Thoracic aorta (tissue), 2 donors: ENCODE measurements at places on chromosomes 2 and 18.

GRCh38 chr2:227834916-227835650, 21.4 kb downstream of the CCL20 start:
- DNase-seq, result no peak

DNA sequence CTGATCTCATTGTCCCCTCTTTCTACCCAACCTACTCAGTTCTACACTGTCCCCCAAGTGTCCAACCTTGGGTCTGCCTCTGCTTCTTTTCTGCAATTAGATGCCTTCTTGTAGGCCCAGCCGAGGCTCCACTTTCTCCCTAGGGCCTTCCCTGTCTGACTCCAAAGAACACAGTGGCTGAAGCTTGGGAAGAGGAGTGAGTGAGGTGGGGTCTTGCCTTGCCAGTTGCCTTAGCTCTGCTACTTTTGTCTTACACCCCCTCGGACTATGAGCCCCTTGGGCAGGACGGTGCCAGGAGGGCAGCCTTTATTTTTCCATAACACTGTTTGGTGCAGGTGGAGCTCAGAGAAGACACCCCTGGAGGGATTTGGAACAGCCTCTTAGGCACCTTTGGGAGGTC, 345.1 kb downstream of the CYP26B1 start:
- DNase-seq, result no peak

DNA sequence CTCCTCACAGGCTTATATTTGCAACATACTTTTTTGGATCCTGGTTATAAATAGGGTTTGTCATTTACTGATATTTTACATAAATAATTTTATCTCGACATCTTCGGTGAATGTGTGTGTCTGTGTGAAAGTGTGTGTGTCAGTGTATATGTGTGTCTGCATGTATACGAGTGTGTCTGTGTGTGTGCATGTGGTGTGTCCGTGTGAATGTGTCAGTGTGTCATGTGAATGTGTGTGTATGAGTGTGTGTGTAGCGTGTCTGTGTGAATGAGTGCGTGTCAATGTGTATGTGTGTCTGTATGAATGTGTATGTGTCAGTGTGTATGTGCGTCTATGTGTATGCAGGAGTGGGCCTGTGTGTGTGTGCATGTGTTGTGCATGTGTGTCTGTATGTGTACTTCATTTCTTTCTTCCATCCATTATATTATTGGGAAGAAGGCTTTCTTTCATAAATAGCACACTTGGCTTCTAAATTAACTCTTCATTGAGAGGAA, 161.6 kb downstream of the ST6GAL2 start:
- no peak for DNase-seq

DNA sequence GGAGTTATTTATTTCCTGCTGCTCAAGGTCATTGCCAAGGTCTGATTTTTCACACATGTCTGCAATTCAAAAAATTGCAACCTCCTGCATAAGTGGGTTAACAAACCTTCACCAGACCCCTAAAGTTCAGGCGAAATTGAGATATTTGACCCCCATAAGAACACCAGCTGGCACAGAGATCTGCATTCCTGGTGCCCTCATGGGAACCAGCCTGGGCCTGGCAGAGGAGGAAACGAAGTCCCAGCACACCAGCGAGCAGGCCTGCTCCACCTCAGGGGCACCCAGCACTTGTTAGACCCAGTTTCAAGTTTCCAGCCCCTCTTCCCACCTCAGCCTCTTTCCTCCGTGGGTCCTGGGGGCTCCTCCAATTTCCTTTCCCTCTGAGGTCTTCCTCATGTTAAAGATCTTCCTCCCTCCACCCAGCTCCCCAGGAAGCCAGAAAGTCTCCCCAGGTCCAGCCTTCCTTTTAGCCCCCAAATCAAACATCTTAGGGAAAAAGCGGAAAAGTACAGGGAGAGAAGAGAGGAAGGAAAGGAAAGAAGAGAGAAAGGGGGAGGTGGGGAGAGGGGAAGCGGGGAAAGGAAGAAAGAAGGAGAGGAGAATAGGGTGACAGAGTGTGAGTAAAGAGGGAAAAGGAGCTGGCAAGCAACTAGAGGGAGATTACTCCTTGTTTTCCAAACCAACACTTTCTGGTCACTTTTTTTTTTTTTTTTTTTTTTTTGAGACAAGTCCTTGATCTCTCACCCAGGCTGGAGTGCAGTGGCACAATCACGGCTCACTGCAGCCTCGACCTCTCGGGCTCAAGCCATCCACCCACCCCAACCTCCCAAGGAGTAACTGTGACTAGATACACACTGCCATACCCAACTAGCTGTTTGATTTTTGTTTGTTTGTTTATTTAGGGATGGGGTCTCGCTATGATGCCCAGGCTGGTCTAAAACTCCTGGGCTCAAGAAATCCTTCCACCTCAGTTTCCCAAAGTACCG, 3.9 kb upstream of the C2orf72 start:
- no peak for DNase-seq

GRCh38 chr18:53843113-53843760, 381.2 kb downstream of the MBD2 start:
- DNase-seq, result no peak

- no peak for DNase-seq
These were observed 1.1 kb downstream of the TFCP2L1 start for GRCh38 chr2:121283670-121284462.

- no peak for DNase-seq
These were observed 396.8 kb upstream of the ID2 start for GRCh38 chr2:8285081-8285480.

DNA sequence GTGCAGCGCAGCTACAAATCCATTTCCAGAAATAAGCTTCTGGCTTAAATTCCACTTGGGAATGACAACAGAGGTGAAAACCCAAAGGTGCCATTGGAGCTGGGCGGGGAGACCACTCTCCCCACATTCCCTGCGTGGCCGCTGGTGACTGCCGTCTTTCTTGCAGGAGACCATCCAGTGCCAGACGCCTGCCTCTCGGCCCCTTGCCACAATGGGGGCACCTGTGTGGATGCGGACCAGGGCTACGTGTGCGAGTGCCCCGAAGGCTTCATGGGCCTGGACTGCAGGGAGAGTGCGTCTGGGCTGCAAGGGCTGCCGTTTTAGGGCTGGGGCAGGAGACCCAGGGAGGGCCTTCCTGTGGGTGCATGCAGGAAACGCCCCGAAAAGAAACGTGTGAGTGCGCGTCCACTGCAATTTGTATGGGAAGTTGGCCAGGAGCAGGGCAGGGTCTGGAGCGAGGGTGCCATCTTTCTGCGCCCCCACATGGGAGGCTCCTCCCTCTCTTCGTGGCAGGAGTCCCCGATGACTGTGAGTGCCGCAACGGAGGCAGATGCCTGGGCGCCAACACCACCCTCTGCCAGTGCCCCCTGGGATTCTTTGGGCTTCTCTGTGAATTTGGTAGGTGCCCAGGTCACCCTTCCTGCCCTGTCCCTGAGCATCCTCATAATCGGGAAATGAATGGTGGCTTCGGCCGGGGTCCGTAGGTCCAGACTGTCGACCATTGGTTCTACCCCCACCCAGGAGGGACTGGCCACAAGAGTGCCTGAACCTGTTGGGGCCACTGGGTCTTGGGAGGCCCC, 49.9 kb downstream of the SNED1 start:
- no peak for DNase-seq
